ENCODE measurements at places on chromosomes 6 and 20.

DNA sequence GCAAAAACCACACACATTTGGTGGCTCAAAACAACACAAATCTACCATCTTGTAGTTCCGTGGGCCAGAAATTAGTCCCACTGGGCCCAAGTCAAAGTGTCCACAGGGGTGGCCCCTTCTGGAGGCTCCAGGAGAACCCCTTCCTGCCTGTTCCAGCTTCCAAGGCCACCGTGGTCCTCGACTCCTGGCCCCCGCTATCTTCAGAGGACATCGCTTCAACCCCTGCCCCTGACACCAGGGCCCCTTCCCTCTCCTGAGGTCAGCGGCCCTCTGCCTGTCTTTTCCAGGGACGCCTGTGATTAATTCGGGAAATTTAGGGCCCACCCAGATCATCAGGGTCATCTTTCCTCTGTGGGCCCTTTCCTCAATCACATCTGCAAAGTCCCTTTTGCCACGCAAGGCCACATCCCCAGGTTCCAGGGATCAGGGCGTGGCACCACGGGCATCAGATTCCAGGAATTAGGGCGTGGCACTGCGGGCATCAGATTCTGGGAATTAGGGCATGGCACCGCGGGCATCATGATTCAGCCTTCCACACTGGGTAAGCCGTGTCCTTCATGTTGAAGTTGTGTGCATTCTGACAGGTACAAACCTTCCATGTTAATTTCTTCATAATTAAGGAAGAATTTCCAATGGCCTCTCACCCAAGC lies 59.9 kb upstream of the SMOC2 start:
- DNase-seq, result no peak

DNA sequence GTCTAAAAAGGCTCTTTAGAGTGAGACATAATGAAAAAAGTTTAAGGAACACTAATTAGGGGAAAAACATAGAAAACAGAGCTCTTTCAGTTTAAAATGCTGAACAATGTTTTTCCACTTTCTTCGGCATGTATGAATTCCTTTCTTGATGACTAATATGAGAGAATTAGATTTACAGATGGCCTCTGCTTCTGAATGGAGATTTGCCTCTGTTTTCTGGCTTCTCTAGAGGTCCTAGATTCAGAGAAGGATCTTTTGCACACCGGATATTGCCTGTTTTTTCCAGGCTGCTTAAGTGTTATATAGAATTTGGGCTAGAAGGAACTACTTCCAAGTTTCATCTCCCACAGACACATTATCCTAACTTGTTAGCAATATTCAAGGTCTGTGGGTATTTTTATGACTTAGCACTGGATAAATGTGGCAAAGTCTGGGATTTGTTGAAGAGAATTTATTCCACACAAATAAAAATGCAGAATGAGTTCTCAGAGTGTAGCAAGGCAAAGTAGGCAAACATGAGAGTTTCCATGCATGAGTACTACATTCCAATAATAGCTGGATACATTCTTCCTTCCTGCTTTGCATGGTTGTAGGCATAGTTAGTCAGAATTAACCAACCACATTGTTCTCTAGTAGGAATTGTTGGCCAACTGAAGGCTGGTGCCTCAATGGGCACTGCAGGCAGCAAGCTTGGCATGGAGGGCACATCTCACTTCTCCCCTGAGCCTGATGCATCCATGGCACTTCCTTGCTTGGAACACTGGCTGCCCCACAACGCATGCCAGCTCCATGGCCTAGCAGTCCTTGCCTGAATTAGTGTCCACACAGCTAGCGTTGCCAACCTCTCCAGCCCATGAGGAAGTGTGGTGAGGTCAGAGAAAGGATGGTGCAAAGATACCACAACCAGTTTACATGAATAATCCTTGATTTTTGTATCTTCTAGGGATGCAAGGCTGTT lies 224.2 kb downstream of the CLIC5 start:
- peak; percentile 87 for DNase-seq

GRCh38 chr20:34863421-34863965 lies 9.2 kb downstream of the GGT7 start:
- no peak for DNase-seq

- DNase-seq, result peak; percentile 80
Observed at GRCh38 chr6:121691126-121691551, 255.7 kb downstream of the GJA1 start.

- DNase-seq, result no peak
Observed at GRCh38 chr6:36267731-36268477, 2.0 kb upstream of the PNPLA1 start.

GRCh38 chr6:159249128-159249527 lies 79.9 kb downstream of the FNDC1 start:
- peak; percentile 80 for DNase-seq

DNA sequence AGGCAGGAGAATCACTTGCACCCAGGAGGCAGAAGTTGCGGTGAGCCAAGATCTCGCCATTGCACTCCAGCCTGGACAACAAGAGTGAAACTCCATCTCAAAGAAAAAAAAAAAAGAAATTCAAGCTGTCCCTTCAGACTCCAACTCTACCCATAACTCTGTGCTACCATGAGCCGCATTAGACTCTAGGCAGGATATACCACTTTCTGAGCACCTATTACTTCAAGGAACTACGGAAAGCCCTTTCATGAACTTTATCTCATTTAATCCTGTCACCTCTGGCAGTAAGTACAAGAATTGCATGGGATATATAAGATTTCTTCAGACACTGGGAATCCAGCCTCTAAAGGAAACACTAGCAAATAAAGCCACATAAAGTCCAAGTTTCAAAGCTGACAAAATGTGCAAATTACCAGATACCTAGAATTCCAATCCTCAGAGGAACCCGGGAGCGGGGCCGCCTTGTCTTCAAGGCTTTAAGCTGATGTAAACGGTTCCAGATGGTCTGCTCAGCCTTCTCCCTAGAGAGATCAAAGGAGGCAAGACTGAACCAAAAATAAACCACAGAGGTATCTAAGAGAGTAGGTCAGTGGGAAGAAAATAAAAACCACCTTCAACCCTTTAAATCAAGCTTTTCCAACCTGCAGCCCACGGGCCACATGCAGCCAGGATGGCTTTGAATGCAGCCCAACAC lies 9.4 kb downstream of the CDK5RAP1 start:
- peak; percentile 97 for DNase-seq

DNA sequence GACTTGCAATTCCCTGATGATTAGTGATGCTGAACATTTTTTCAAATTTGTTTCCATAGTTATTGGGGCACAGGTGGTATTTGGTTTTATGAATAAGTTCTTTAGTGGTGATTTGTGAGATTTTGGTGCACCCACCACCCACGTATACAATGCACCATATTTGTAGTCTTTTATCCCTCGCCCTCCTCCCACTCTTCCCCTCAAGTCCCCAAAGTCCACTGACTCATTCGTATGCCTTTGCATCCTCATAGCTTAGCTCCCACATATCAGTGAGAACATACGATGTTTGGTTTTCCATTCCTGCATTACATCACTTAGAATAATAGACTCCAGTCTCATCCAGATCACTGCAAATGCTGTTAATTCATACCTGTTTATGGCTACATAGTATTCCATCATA lies 167.3 kb downstream of the MYLK4 start:
- DNase-seq, result no peak

DNA sequence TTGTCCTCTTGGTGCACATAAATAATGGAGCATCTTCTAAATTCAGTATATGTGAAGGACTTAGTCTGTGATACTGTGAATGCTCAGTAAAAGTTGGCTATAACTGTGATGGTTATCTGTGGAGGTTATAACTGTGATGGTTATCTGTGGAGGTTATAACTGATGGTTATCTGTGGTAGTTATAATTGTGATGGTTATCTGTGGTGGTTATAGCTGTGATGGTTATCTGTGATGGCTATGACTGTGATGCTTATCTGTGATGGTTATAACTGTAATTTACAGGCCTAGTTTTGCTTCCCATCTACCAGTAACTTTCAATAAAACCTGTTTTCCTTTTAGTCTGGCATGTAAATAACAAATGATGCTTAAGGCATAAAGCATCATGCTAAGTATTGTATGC lies 16.5 kb downstream of the PTK7 start:
- no peak for DNase-seq

GRCh38 chr6:84560436-84561390 lies 203.7 kb downstream of the TBX18 start:
- no peak for DNase-seq

DNA sequence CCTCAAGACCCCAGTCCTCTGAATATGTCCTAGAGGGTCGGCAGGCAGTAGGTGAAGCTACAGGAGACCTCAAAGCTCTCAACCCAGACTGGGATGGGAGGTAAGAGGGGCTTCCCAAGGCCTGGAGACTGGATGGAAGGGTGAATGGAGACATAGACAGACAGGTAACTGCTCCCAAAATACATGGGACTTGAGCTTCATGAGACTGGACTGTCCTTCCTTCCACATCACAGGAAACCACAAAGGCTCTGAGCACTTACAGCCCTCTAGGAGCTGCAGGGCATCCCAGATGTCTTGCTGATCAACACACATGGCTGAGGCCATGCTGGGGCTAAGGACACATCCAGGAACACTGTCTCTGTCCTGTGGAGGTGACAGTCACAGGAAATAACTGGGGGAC lies 11.6 kb downstream of the HSPA12B start:
- no peak for DNase-seq

GRCh38 chr20:21503345-21503744 lies 10.5 kb downstream of the NKX2-2 start:
- peak; percentile 16 for DNase-seq

Data from fibroblast of upper back skin (primary cell).